M059J (cell line): ENCODE measurements at places on chromosomes 7 and 10.

DNA sequence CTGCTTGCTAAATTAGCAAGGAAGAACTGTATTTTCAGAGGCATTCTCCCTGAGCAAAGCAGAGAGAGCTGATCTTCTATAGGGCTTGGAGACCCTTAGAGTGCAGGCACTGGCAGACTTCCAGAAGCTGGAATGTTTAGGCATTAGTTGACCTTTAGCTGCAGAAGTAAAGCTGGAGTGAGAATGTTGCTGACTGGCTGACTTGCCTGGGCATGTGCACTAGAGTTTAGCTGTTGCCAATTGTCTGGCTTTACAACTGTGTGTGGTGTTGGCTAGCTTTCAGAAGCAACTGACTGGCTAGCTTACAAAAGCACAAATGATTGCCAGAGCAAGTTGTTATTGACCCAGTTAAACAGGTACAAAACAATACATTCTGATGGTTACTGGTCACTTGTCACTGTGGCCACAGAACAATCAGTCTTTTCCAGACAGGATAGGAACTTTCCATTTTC, 25.1 kb downstream of the FAM13C start:
- DNase-seq = no peak

GRCh38 chr7:34277016-34277802, 371.9 kb downstream of the BMPER start:
- peak; percentile 71 for DNase-seq

DNA sequence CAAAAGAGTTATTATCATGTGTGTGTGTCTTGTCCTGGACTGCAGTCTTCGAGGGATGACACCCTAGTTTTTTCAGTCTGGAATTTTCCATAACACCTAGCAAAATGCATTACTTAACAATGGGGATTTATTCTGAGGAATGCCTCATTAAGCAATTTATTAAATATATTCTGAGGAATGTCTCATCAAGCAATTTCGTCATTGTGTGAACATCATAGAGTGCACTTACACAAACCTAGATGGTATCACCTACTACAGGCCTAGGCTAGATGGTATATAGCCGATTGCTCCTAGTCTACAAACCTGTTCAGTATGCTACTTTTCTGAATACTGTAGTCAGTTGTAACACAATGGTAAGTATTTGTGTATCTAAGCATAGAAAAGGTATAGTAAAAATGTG, 1.1 kb upstream of the STEAP4 start:
- no peak for DNase-seq

DNA sequence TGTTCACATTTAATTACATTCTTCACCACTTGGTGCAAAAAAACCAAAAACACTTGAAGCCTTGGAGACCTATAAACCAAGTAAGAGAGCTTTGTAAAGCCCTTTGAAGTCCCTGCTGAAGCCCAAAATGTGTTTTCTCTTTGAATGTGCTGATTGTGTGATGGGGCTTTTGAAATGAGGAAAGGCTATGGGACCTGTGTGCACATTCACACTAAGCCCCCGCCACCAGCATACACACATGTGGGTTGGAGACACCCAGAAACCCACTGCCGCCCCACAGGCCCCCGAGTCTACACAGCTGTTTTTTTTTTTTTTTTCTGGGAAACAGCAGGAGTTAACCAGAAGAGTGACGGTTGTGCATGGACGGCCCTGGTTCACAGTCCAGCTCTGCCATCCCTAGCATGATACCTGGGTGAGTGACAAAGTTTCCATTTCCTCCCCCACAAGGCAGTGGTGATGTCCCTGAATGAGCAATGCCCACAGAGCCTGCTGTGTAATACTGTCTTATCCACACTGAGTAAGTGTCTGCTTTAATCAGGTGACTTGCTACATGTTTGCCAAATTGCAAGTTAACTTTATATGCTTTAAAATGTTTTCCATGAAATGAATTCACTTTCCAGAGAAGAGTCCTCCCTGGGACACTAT, 154.6 kb upstream of the GDF10 start:
- DNase-seq = peak; percentile 42

DNA sequence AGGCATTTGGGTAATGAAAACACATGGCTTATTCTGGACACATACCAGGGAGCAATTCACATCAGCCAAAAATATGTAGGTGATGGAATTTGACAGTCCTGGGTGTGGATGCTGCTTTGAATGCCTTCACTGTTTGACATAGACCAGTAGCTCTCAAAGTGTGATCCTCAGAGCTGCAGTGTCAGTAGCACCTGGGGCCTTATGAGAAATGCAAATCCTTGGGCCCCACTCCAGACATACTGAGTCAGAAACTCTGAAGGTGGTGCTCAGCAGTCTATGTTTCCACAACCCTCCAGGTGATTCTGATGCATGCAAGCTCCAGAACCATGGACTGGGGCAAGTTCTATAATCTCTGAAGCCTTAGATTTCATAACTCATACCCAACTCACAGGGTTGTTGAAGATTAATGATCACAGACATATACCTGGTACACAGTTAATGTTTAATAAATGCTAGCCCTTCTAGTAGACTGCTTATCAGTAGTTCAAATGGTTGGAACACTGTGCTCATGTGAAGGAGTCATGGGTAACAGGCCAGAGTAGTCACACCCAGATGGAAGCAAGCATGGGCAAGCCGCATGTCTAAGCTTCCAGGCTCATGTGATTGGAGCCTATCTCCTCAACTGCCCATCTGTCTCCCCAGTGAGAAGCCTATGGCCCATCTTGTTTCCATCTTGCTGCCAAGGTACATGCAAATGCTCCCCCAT, 715.7 kb downstream of the GRID1 start:
- DNase-seq = no peak

- DNase-seq = no peak
Measured at GRCh38 chr7:27872356-27873275, 132.7 kb downstream of the TAX1BP1 start.

GRCh38 chr7:33334349-33334748, 205.0 kb downstream of the BBS9 start:
- DNase-seq = peak; percentile 41

GRCh38 chr10:72039377-72039776, 49.0 kb downstream of the SPOCK2 start:
- no peak for DNase-seq

- DNase-seq = no peak
Measured at GRCh38 chr10:78318305-78318704, 284.6 kb downstream of the RPS24 start.

DNA sequence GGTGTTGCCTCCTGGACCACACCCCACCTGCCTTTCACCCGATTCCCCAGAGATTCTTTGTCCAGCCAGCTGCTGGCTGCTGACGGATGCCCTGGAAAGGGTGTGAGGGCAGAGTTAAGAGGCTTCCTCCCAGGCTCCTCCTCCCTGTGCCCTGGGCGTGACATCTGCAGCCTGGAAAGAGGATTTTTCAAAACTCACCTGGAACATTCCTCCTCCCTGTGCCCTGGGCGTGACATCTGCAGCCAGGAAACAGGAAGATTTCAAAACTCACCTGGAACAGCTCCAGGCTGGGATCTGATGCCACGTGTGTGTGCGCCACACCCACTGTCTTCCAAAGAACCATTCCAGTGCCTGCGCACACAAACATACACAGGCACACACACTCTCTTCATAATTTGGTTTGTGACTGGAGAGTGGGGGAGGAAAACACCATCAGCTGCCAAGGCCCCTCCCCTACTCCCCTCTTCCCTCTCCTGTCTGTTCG, 5.2 kb downstream of the MARVELD1 start:
- no peak for DNase-seq

- DNase-seq = peak; percentile 39
Measured at GRCh38 chr10:27446091-27446918, 57.8 kb upstream of the RAB18 start.

GRCh38 chr10:127242914-127243313, 46.5 kb upstream of the INSYN2A start:
- DNase-seq = no peak

DNA sequence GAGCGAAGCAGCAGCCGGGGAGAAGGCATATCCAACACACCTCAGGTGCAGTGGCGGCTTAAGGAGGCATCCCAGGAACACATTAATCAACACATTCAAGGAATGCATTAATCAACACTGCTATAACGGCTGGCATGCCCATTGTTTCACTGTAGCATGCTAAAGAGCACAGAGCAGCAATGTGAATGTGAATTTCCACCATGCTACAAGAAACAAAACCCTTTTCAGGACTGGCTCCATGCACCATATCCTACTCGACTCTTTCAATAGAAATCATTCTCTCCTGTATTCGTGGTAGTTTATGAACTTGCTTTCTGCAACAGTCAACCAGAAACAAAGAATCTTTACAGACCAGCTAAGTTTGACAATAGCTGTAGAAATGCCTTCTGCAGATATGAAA, 149.0 kb downstream of the NRCAM start:
- no peak for DNase-seq
